ENCODE measurements at places on chromosomes 1 and 21. TPM values are rescaled to one million over a fixed set of nuclear protein-coding genes. Genes with fewer than 3 reads are reported as not detected.

Gene CLDN17
- total RNA-seq, result not detected

DNA sequence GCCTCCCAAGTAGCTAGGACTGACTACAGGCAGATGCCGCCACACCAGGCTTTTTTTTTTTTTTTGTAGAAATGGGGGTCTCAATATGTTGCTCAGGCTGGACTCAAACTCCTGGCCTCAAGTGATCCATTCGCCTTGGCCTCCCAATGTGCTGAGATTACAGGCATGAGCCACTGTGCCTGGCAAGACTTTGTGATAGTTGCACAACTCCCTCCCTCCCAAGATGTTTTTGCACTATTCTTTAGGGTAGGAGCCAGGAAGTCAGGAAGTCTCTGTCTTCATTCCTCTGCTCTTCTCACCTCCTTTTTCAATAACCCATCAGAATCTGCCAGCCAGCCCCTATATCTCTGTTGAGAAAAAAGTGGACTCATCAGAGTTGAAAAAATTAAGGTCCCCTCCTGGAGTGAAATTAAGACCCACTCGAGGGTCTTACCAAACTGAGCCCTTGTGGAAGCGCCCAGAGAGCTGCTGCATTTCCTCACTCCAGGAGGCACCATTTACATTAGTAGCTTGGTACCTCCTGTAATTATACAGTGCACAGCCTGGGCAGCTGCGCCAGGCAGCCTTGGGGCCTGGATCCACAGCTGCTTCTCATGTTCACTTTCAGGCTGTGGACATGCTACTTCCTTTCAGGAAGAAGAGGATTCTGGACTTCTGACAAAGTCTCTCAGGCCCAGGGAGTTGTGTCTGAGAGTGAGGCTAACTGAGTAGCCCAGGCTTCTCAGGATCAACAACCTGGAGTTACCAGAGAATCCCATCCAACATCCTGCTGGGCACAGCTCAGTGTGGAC lies 24.0 kb downstream of the TCEA3 start:
- DNase-seq, result no peak

GRCh38 chr1:168864266-168864665 lies 135.3 kb upstream of the DPT start:
- DNase-seq, result no peak

Gene PDZK1IP1
- not detected for total RNA-seq

Gene ST6GALNAC3
- 0.87 TPM for total RNA-seq

GRCh38 chr21:25563361-25564116 lies 43.7 kb downstream of the MRPL39 start:
- no peak for DNase-seq

Gene ABCA4
- not detected for total RNA-seq

Gene DISP3
- 0.03 TPM for total RNA-seq

- no peak for DNase-seq
Measured at GRCh38 chr1:53115403-53116306, 26.8 kb downstream of the SLC1A7 start.

DNA sequence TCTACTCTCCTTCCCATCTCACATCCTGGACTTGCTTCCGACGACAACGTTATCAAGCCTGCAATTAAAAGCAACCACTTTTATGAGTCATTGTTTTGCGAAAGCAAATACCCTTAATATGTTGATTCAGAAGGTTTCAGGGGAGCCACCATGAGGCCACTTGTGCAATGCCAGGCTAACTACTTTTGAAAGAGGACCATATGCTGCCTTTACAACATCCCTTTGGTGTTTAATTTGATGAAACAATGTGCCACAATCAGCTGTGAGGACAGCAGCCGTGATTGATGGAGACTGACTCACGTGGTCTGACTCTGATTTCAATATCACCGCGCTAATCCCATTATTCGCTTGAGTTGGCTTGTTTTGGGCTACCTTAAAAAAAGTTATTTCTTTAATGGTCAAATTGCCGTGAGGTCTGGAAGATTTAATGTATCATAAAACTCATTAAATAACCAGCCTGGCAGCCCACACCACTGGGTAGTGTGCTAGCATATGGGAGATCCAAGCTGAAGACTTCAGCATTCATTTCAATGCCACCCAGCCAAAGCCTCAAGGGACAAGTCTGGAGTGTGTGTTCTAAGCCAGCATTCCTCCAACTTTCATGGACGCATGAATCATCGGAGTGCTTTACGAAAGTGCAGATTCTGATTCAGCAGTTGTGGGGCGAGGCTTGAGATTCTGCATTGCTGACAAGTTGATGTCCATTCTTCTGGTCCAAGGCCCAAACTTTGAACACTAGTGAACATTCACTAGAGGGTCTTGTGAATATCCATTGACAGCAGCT lies 73.3 kb upstream of the PAXBP1 start:
- DNase-seq, result peak; percentile 51

Gene WLS
- 27.3 TPM for total RNA-seq

DNA sequence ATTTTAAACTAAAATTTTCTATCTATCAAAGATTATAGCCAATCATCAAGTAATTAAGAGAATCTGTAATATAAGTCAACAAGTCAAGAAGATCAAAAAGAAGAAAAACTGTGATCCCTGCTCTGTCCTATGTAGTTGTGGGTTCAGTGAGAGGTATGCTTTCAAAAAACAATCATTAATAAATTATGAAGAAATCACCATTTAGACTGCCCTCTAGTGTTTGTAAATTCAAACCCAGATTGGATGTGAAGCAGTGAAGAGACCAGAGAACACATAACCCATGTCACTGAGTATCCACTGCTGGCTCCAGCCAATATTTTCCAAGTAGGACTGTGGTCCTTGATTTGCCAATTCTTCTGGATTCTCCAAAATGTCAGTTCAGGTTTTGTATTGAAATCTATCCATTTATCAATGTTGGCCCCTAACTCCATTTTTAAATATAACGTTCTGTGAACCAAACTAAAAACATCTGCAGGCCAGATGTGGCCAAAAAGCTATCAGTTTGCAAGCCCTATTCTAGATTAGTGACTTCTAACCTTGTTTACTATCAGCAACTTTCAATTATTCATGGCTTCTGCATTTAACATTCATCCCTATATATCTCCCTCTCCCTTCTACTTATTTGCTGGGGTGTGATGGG lies 467.5 kb upstream of the CXADR start:
- DNase-seq, result peak; percentile 32

DNA sequence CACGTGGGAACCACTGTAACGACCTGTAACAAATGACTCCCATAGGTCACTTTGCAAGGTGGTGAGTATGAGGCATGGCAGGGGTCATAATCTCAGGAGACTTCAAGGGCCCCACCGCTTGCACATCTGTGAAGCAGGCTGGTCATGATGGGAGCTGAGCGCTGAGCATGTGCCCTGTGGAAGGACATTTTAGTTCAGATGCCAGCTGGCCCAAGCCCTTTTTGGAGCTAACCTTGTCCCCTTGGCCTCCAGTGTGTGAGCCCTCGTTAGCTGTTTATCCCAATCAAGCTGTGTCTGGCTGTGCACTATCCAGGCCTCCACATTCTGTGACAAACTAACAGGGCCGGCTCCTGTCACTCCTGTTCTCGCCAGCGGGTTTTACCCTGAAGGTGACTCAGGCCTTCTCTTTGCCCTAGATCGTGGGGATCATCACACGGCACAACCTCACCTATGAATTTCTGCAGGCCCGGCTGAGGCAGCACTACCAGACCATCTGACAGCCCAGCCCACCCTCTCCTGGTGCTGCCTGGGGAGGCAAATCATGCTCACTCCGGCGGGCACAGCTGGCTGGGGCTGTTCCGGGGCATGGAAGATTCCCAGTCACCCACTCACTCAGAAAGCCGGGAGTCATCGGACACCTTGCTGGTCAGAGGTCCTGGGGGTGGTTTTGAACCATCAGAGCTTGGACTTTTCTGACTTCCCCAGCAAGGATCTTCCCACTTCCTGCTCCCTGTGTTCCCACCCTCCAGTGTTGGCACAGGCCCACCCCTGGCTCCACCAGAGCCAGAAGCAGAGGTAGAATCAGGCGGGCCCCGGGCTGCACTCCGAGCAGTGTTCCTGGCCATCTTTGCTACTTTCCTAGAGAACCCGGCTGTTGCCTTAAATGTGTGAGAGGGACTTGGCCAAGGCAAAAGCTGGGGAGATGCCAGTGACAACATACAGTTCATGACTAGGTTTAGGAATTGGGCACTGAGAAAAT lies 7.6 kb downstream of the NPPA start:
- DNase-seq, result no peak

Gene PRELP
- not detected for total RNA-seq

GRCh38 chr1:4584449-4584848 lies 70.0 kb upstream of the AJAP1 start:
- no peak for DNase-seq

Gene URB1
- 25.4 TPM for total RNA-seq

Gene TNN
- not detected for total RNA-seq

Gene LDLRAD1
- not detected for total RNA-seq

Gene LENEP
- total RNA-seq, result 0.84 TPM

DNA sequence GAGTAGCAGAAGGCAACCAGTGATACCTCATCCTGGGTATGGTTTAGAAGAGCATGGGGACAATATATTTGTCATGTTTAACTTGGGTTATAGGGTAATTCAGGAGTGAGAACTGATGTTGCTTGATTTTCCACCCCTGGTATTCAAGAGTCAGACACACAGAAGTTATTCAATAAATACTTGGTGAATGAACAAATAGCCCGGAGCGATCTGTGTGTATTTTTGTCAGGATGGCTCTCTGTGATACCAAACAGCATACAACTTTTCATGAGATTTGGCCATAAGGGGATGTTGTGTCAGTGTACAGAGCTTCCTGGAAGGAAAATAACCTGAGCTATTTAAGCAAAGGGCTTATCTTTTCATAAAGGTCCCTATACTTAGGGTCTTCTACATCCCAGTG lies 270.2 kb upstream of the C1orf87 start:
- DNase-seq, result no peak

GRCh38 chr1:182213163-182213562 lies 151.7 kb upstream of the ZNF648 start:
- DNase-seq, result no peak

Gene CITED4
- total RNA-seq, result 71.1 TPM

Gene EXTL1
- 0.05 TPM for total RNA-seq

Gene TTC34
- 0.20 TPM for total RNA-seq

Gene STXBP3
- 52.1 TPM for total RNA-seq

DNA sequence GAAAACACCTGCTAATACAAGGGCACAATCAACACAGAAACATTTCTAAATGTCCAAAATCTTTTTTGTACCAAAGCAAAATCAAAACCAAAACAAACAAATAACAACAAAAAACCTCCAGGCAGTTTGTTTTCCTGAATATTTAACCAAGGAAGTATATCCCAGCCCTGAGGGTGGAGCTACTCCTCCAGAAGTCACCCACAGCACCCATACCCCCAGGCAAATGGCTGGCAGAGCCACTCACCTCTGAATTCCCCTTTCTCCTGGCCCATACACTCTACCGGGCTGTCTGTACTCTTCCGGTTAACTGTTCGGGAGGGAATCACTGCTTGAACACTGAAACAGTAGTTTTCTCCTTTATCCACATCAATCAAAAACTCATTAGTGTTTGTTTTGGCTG lies 9.5 kb downstream of the F3 start:
- no peak for DNase-seq

DNA sequence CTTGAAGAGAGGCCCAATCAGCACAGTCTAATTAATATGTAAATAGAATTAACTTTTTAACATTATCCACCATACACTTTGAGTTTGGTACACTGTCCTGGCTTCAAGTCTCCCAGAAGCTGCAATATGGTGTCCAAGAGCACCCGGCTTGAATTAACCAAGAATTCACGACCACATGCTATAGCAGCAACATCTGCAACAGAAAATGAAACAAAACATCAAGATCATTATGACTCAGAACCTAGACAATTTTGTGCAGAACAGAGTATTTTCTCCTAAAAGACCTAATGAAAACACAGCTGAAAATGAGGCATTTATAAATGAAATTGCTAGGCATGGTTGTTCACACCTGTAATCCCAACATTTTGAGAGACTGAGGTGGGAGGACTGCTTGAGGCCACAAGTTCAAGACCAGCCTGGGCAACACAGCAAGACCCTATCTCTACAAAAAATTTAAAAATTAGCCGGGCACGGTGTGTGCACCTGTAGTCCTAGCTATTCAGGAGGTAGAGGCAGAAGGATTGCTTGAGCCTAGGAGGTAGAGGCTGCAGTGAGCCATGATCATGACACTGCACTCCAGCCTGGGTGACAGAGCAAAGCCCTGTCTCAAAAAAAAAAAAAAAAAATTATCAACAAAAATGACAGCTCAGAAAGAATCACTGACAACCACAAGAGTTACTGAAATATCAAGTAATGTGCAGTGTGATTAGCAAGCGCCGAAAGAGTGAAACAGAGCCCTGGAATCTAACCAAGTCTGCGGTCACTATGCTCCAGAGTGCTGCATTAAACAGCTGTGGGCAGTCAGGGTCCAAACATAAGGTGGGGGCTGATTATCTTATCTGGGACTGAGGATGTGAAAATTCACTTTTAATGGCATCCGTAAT lies 45.3 kb downstream of the HSF2BP start:
- DNase-seq, result no peak

DNA sequence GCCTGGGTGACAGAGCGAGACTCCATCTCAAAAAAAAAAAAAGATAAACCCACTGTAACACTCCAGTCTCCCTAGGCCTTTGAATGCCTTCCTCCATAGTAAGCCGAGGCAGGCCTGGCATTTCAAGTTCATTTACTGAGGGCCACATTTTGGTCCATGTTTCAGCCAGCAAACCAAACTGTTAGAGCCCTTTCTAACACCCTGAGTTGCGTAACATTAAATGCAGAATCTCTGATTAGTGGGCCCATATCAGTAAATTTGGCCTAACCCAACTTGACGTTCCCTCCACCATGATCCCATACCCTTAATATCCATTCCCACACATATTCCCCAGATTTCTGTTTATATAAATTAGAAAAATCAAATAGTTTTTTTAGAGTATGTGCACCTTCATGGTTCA lies 12.4 kb downstream of the MPZL1 start:
- DNase-seq, result no peak

DNA sequence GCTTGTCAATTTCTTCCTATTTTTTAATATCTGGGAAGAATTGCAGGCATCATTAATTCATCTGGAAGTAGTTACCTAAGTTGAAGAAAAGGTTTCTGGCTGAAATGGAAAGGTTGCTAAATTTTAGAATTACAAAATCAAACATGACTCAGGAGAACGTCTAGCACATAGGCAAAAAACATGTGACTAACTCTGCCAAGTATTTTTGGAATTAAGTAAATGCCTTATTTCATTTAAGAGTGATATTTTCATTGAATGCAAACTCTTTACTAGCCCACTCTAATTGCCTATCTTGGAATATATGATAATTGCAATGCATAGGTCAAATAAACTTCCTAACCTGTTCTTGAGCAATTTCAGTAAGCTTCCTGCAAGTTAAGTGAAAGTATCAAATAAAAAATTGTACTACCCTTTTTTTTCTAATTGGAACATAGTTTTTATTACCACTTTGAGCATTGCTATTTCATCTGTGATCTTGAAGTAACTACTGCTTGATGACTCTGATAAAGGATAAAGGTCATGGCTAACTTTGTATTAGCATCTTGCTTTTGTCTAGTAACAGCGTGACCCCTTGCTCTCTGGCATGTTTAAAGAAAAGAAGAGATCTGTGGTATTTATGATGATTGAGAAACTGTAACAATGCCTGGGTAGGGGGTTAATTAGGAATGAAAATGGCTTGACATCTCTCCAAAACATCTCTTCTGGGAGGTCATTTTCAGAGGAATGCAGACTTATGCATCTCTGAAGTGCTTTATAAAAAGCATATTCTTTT lies 208.3 kb upstream of the NCAM2 start:
- DNase-seq, result no peak

Gene KCND3
- 0.09 TPM for total RNA-seq
